ENCODE measurements at places on chromosomes 6 and 20.

GRCh38 chr6:25943887-25944286, 13.4 kb upstream of the SLC17A2 start:
- no peak for DNase-seq

DNA sequence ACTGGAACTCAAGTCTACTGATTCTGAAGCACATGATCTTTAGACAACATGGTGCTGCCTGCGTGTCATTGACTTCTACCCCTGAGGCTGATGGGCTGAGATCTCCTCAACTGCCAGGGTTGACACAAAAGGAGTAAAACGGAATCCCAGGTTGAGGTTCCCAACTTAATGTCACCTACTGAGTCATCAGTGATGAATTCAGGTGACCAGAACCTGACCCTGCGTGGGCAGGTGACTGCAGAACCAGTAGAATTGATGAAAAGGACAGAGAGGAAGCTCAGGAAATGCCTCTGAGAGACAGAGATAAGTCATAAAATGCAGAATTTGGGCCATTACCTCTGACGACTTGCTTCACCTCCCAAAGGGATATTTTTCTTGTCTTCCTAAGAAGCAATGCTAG, 7.7 kb upstream of the KIZ start:
- no peak for DNase-seq

- DNase-seq: no peak
Measured at GRCh38 chr6:21409231-21409630, 184.3 kb upstream of the SOX4 start.

- DNase-seq: no peak
Measured at GRCh38 chr6:101266063-101266462, 127.4 kb upstream of the GRIK2 start.

DNA sequence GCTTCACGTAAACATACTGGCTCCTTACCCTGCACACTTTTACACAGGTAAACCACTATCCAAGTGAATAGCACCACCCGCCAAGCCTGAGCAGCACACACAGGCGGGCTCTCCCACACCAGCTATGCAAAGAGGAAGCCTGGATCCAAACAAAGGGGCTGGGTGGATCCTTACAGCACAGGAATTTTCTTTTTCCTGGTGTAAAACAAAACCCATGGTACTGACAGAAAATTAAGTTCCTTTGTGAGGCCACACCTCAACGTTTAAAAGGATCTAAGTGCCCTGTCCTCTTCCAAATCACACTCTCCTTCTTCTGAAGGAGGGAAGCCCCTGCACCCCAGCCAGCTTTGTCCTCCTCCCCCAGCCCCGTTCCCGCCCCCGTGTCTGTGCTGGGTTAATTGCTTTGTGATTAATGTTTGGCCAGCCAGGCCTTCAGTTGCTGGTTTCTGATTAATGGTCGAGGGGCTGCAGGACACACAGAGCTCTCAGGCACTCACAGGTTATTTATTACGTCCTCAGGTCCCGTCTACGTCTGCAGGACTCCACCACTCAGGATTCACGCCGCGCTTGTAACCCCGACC, 6.1 kb downstream of the DACT2 start:
- no peak for DNase-seq

DNA sequence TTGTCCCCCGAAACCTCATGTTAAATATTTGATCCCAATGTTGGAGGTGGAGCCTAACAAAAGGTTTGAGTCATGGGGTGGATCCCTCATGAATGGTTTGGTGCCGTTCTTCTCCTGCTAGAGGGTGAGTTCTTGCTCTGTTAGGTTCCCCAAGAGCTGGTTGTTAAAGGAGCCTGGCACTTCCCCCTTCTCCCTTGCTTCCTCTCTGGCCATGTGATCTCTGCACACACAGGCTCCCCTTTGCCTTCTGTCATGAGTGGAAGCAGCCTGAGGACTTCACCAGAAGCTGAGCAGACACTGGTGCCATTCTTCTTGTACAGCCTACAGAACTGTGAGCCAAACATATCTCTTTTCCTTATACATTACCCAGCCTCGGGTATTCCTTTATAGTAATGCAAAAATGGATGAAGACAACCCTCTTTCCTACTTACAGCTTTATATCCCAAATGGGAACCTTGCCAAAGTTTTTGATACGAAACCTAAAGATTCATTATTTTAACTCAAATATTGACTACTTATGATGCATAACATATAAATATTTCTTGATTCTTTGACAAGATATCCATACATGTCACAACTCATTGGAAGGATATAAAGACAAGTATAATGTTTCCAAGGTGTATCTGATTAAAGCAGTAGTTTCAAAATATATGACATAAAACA, 61.0 kb downstream of the RNF182 start:
- no peak for DNase-seq

DNA sequence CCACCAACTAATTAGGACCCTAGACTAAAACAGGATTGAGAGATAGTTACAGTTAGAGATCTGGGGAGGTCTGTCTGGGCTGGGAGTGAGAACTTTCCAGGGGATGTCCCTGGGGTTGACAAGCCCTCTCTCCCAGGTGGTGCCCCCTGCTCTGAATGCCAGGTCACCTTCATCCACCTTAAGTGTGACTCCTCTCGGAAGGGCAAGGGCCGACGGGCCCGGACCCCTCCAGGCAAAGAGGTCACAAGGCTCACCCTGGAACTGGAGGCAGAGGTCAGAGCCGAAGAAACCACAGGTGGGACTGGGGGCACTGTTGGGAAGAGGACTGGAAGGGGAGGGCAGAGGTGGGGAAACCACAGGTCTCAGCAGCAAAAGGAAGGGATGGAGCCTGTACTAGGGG, 17.0 kb upstream of the ZNF76 start:
- DNase-seq: no peak

Measured in BE2C (cell line).